ENCODE measurements at places on chromosomes 3 and 15. TPM values are rescaled to one million over a fixed set of nuclear protein-coding genes. Genes with fewer than 3 reads are reported as not detected.

Gene CHDH
- 8.0 TPM for total RNA-seq

Gene POLQ
- total RNA-seq = 18.6 TPM

GRCh38 chr15:62588938-62589670, 424.0 kb upstream of the C2CD4B start:
- H3K36me3 ChIP-seq = peaks cover 13% of the 10 kb centered on the region
- no peak overlapping the region for H3K4me3 ChIP-seq
- DNase-seq = no peak

DNA sequence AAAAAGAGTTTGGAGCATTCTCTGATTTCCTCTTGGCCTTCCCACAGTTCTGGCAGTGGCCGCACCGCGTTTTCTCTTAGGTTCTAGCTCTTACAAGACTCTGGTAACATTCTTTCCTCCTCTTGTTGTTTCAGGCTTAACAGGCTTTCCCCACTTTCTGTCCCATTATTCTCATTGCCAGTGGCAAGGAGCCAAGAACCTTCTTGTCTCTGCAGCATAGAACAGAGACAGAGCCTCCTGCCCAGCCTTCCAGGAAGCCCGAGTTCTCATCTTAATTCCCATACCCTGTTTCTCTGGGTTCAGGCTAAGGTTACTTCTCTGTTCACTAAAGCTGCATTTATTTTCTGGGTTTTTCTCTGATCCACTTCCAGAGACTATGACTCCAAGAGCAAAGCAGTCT, 61.1 kb downstream of the DUT start:
- no peak overlapping the region for H3K27ac ChIP-seq
- no peak for DNase-seq
- H3K4me1 ChIP-seq = no peaks in the 10 kb centered on the region
- H3K36me3 ChIP-seq = no peaks in the 10 kb centered on the region
- no peaks in the 10 kb centered on the region for H3K27me3 ChIP-seq

Gene GOLGA6A
- 0.86 TPM for total RNA-seq

DNA sequence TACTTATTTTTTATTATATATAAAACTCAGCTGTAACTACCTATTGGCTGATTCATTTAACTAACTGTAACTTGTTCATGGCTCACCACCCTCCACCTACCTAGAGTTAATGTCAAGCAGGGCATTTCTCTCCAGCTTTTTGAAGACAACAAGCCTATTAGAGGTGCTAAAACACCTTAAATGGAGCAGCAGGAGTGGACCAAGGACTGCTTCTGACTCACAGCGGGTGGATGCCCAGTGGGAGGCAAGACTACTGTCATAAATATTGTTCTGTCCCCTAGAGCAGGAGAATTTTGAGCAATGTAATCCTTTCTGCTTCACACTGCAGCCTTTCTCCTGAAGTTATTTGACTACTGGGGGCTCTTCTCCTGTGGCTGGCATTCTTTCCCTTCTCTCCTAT, 146.9 kb downstream of the CLSTN2 start:
- peak; percentile 63 for DNase-seq
- H3K4me3 ChIP-seq = no peak overlapping the region
- no peaks in the 10 kb centered on the region for H3K36me3 ChIP-seq
- no peak overlapping the region for H3K27ac ChIP-seq

- peaks cover 92% of the 10 kb centered on the region for H3K27me3 ChIP-seq
- no peak for DNase-seq
- no peaks in the 10 kb centered on the region for H3K36me3 ChIP-seq
Observed at GRCh38 chr15:43516185-43516584, 1.2 kb upstream of the MAP1A start.

Gene FANCD2OS
- total RNA-seq = not detected

Gene CHRNA7
- 8.0 TPM for total RNA-seq

Gene CASR
- total RNA-seq = not detected

DNA sequence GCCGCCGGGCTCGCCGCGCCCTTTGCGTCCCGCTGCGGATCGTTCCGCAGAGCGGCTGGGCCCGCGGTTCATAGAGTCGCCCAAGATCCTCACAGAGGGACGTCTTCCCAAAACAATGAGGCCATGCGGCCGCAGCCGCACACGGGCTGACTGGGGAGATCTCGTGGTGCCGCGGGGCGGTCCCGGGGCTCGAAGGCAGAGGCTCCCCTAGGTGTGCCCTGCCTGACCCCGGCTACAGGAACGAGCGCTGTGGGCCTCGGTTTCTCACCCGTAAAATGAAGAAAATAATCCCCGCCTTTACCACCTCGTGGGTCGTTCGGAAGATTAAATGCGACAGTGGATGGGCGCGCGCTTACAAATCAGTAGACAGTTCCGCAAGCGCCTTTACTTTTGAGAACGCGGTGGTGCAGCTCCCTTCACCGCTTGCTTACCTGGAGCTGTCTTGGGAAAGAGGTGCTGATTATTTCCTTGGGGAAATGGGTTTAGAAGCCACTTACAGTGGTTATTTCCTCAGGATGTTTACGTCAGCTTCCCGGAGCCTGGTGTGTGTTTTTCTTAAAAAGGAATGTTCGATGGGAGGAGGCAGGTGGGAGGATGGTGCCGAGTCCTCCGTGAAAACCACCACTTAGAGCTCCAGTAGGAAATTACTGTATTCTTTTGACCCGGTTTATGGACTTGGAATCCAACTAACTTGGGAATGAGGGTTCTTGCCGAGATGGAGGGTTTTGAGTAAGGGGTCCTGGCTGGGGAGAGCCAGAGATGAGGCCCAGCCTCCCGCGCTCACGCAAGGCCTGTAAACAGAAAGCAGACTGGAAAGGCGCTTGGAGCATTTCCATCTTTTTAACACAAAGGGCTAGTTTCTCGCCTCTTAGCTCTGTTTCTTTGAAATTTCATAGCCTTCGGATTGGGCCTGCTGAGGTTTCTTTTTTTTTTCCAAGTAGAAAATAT, 1.9 kb upstream of the MEX3B start:
- peaks cover 19% of the 10 kb centered on the region for H3K27me3 ChIP-seq
- peaks cover 7% of the 10 kb centered on the region for H3K36me3 ChIP-seq
- DNase-seq = no peak
- H3K27ac ChIP-seq = peak overlapping the region; percentile 100

Gene CHST13
- 1.6 TPM for total RNA-seq

DNA sequence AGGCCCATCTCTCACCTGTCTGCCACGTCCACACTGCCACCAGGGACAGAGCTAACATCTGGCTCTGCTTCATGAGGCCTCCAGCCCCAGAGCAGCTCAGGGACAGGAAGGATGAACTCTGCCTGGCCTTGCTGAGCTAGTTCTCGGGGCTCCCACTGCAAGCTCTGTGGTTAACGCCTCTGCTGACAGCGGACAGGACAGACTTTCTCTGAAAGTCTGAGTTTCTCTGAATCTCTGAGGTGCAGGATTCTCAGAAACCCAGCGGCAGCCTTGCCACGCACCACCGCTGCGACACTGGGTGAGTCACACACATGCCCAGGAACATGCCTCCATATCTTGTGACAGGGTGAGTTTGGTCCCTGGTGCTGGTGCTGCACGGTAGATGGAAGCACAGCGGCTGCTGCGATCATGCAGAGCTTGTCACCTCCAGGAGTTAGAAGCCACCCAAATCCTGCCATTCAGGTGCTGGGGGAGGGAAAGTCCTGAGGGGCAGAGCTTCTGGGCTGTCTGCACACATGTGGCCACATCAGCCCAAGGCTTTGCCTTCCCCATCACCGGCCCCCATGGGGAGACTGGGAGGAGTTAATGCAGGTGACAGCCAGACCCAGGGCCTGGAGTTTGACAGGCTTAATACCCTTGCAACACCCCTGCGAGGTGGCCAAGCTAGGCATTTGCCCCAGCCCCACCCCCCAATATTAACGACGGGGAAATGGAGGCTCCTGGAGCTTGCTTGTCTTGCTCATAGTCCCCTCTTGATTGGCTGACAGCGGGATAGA, 267.0 kb downstream of the PLCL2 start:
- peaks cover 8% of the 10 kb centered on the region for H3K36me3 ChIP-seq
- H3K27ac ChIP-seq = no peak overlapping the region
- H3K27me3 ChIP-seq = no peaks in the 10 kb centered on the region
- DNase-seq = no peak
- no peaks in the 10 kb centered on the region for H3K4me1 ChIP-seq

- no peaks in the 10 kb centered on the region for H3K4me1 ChIP-seq
- DNase-seq = peak; percentile 91
- no peaks in the 10 kb centered on the region for H3K36me3 ChIP-seq
- no peak overlapping the region for H3K27ac ChIP-seq
- peaks cover 24% of the 10 kb centered on the region for H3K27me3 ChIP-seq
Observed at GRCh38 chr3:43155464-43156121, 49.7 kb upstream of the POMGNT2 start.

Gene CPEB1
- 1.4 TPM for total RNA-seq

GRCh38 chr15:75229191-75230015, 27.7 kb downstream of the C15orf39 start:
- H3K27ac ChIP-seq = no peak overlapping the region
- no peaks in the 10 kb centered on the region for H3K27me3 ChIP-seq
- no peak for DNase-seq
- no peaks in the 10 kb centered on the region for H3K4me1 ChIP-seq

- H3K36me3 ChIP-seq = no peaks in the 10 kb centered on the region
- H3K4me3 ChIP-seq = no peak overlapping the region
- DNase-seq = no peak
- peaks cover 9% of the 10 kb centered on the region for H3K4me1 ChIP-seq
- peak overlapping the region; percentile 96 for H3K27ac ChIP-seq
- no peaks in the 10 kb centered on the region for H3K27me3 ChIP-seq
Observed at GRCh38 chr3:193902607-193903511, 233.1 kb upstream of the HES1 start.

- H3K4me1 ChIP-seq = peaks cover 3% of the 10 kb centered on the region
- no peak overlapping the region for H3K4me3 ChIP-seq
- no peaks in the 10 kb centered on the region for H3K27me3 ChIP-seq
- H3K27ac ChIP-seq = no peak overlapping the region
- H3K36me3 ChIP-seq = peaks cover 39% of the 10 kb centered on the region
Observed at GRCh38 chr3:183967693-183968092, 50.0 kb downstream of the ABCC5 start.

GRCh38 chr3:168216851-168217250, 121.1 kb upstream of the GOLIM4 start:
- DNase-seq = no peak
- H3K27ac ChIP-seq = no peak overlapping the region
- no peaks in the 10 kb centered on the region for H3K27me3 ChIP-seq

Measured in endodermal cell (in vitro differentiated cells).